Activated T-helper 1 cell treated with anti-CD3 and anti-CD28 coated beads, Interleukin-2, amount 50 U/mL, for 16 hours (primary cell): ENCODE measurements at places on chromosomes 1 and 21.

DNA sequence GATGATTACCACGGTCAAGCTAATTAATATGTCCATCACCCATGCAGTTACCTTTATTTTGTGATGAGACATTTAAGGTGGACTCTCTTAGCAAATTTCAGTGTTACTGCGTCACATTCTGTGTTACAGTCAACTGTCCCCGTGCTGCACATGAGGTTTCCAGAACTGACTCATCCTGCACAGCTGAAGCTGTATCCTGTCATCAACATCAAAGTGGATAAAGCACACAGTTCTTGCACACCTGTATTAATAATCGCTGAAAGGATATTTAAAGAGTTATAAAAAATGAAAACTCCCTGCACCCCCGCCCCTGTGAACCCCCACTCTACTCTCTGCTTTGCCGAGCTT is 3.4 kb upstream of the KRTAP10-5 start:
- no peak for DNase-seq

DNA sequence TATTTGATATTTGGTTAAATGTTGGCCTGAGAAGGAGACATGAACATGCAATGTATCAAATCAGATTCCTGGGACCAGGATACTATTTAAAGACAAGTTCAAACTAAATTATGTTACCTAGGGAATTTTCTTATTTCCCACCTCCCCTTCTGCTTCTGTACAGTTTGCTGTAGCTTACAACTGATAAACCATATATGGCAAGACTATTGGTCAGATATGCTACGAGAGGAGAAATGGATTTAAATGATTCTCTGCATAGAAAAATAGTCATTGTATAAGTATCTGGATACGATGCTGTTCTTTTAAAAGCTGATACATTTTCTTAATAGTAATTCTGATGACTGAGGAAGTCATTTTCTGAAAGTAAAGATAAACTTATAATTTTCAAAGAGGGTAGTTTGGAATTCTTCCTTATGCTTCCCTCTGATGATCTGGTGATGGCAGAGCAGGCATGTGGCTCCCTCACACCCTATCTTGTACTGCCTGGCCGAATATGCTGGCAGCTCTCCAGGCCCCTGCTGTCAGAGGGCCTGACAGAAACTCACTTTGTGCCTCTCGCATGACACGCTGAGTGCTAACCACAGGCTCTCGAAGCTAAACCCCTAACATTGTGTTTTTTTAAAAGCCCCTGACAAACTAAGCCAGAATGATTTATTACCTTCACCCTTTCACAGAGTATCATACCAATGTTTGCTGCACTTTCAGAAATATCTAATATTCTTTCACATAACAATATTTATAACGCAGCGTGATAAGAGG is 19.4 kb downstream of the RRP15 start:
- DNase-seq: no peak

DNA sequence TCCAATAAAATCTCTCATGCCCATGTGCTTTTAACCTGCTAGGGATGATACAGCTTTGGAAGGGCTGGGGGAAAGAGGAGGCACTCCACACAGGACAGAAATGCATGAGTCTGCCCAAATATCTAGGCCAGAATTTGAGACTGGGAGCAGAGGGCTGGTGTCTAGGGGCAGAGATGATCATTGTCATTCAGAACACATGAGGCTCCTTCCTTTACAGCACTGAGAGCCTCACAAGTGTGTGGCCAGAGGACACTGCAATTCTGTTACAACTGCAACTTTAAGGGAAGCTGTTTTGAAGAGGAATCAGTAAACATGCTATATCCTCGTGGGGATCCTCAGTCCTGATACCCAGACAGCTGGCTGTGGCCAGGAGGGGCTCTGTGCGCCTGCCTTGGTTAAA is 541.3 kb downstream of the OMA1 start:
- no peak for DNase-seq

DNA sequence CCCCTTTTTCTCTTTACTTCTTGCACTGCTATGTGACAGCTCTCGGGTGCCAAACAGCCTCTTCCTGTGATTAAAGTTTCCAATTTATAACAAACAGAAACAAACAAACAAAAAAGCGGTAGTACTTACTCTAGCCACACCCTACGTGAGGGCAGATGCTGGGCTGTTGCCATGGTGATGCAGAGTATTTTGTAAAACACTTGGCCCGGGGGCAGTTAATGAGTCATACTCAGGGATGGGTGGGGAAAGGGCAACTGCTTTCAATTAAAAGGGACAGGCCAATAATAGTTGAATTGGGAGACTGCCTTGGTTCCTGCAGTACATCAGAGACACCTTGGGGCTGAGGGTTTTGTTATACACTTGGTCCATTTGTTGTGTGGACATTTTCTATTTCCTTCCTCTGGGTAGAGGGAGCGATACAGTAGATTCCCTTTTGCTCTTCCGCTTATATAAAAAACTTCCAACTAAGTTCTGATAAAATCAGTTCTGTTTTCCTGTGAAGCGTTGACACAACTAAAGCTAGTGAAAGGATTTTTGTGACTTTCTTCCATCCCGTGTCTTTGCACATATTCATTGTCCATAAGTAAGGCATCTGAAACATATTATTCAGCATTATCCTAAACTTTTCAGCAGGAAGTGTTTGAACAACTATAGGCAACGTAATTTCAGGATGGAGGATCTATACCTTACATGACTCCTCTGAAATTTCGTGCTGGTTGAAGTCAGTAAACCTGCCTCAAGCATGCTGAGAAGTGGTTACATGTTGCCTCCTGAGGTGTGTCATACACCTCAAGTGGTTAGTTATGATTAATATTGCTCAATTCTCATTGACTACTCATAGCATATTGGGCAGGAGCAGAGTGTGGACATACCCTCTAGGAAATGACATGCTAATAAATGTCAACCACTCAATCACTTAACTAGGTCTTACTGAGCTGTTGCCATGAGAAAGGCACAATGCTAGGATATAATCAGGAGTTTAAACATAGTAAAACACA is 36.7 kb upstream of the THEM4 start:
- peak; percentile 46 for DNase-seq

DNA sequence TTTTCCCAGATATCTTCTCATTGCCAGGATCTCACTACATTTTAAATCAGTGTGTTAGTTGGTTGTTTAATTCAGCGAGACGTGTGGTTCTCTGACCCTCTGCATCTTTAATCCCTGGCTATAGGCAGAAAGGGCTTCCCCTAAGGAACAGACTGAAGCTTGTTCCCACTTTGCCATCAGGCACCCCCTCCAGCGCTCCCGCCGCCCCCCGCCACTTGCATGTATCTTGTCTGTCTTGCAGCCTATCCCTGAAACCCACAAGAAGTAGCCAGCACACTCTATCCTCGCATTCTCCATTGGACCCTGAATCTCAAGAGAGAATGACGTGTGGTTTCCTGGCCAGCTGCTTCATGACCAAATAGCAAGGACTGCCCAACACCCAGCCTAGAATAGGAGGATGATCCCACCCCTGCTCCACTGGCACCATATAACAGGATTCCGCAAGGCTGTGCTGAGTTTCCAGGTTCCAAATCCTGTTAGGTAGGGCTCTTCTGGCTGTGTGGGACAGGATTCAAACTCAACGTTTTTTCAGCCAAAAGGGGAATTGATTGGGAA is 7.8 kb downstream of the CLDN19 start:
- no peak for DNase-seq

GRCh38 chr21:33452362-33452761 is 27.4 kb downstream of the TMEM50B start:
- no peak for DNase-seq

GRCh38 chr1:192557841-192558595 is 17.6 kb upstream of the RGS1 start:
- no peak for DNase-seq

- DNase-seq: no peak
Measured at GRCh38 chr1:27503844-27504587, 14.0 kb upstream of the WASF2 start.

DNA sequence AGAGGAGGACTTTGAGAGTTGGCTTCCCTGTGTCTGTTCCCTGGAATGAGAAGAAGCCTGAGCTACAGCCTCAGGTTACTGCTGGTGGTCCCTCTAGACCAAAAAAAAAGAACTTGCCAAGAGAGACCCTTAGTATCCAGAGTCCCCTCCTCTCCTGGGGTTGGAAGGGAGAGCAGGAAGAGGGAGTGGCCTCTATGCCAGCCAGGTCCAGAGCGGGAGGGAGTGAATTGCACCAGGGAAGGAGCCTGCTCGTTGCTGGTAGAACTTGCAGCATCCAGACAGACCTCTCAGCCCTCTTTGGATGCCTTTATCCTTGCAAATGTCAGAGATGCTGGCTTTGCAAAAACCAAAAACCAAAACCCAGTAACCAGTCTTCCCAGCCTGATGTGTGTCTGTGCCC is 491.3 kb upstream of the VAMP3 start:
- no peak for DNase-seq

DNA sequence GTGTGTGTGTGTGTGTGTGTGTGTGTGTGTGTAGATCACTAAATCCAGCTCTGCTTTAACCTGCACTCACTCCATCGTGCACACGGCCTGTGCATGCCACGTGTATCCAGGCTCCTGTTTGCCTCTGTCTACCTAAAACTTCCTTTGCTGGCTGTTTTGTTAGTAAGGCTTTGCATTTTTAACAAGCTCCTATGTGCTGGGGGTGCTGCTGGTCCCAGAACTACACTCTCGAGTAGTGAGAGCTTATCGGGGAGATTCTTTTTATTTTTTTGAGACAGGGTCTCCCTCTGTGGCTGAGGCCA is 596 bp upstream of the TCEA3 start:
- no peak for DNase-seq

GRCh38 chr1:44786138-44786840 is 1.7 kb downstream of the BEST4 start:
- DNase-seq: peak; percentile 66

GRCh38 chr1:53091841-53092645 is 30.0 kb downstream of the PODN start:
- DNase-seq: no peak

DNA sequence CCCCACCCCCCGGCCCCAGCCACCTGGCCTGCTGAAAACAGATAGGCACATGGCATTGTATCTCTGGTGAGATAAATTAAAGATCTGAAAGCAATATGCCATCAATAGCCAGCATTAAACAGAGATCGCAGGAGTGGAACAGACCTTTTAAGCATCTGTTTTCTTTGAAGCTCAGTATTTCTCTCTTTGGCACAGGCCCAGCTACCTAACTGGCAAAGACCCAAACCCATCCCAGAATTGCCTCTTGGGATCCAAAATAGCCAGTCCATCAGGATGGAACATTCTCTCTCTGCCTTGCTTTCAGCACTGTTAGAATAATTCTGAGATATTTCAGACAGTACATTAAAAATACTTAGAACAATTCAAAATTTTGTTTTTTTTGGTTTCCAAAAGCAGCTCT is 46.0 kb downstream of the KCNJ6 start:
- DNase-seq: no peak

- DNase-seq: no peak
Measured at GRCh38 chr1:233255145-233255544, 40.4 kb downstream of the PCNX2 start.

- no peak for DNase-seq
Measured at GRCh38 chr1:226915672-226915995, 24.5 kb upstream of the COQ8A start.

DNA sequence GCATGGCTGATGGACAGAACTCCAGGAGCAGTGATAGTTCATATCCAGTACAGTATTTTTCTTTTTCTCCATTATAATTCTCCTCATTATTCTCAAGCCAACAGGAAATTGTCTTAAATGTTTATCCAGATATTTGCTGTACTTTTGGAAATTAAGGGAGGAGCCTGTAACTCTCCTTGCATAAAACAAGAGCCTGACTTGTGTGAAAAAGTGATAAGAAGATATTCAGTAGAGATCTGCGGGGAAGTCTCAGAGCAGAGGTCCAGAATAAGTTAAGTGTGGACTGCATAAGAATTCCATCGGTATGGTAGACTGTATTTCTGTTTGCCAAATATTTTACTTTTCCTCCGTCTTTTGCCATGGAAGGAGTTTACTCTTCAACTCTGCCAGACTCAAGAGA is 70.2 kb downstream of the BACH1 start:
- no peak for DNase-seq

- DNase-seq: no peak
Measured at GRCh38 chr1:52907068-52907811, 14.3 kb downstream of the ECHDC2 start.

DNA sequence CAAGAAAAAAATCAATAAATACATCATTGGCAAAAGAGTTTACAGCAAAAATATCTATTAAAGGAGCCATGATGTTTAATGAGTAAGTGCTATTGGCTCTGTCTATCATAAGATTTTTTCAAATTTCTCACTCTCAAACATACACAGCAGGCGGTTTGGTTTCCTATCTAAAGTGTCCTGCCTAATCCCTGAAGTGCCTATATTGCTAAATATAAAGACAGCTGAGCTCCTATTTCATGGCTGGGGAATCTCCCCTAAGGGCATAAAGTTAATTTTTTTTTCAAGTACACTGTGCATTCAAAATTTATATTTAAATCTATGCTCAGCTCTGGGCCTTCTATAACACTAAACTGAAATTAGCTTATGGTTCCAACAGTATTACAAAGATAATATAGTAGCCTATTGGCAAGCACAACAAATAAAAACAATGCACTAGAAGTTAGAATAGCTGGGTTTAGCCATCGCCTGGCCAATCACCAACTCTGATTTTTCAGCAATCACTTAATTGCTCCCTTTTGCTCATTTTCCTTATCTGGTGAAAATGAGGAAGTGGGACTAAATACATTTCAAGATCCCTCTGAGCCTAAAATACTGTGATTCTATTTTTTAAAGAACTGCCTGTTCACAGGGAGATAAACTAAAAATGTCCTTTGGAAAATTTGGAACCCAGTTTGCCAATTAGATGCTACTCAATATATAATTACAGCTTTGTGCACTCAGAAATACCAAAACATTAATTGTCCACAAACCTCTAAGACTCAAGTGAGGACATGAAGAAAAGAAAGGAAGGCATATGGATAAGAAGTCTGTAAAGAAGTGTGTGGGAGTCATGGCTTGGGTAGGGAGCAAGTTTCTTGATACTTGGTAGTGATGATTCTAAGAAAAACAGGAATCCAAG is 62.5 kb downstream of the WDR64 start:
- DNase-seq: no peak

DNA sequence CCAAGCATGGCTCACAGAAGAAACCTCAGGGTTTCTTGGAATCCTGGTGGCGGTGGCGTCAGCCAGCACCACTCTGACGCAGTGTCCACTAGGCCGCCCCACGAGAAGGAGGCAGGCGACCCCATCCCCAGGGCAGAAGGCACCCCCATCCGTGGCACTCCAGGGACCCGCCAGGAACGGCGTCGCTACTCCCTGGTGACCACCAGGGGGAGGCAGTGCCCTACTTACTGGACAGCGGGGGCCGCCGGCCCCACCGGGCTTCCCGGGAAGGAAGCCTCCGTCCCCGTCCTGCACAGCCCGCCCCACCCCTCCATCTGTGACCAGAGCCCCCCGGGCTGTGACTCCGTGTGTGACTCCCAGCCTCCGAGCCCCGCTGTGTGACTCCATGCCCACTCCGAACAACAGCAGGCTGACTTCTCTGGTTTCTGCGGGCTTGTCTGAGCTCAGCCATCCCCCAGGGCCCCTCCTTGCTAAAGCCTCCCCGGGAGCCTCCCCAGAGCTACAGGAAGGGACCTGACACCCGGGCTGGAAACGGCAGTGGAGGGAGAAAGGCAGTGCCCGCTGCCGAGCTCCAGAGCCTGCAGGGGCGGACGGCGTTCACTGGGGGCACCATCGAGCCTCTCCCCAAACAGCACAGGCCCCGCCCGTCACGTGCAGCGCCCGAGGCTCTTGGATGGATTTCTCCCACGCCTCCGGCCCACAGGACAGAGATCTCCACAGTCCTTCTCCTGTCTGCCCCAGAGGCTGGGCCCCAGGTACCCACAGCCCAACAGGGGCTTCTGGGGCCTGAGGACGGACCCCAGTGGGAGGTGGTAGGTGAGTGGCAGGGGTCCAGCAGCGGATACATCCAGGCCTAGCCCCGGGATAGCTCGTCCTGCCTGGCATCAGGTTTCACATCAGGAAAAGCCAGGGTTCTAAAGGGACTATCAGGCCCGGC is 21.1 kb downstream of the KIF17 start:
- DNase-seq: peak; percentile 46
